Fibroblast of skin of scalp (primary cell): ENCODE measurements at places on chromosomes 1 and 21.

GRCh38 chr1:67722292-67722944, 37.4 kb downstream of the GADD45A start:
- DNase-seq, result no peak

GRCh38 chr1:190906206-190906725, 428.6 kb upstream of the BRINP3 start:
- DNase-seq, result no peak

- peak; percentile 34 for DNase-seq
These were observed at the start of gene PALMD for GRCh38 chr1:99645699-99646531. PALMD (plus strand) TSS chr1:99646113; CDS start chr1:99646318, 205 bp downstream.

GRCh38 chr1:12014141-12014991, 4.9 kb upstream of the MIIP start:
- no peak for DNase-seq

- no peak for DNase-seq
These were observed 54.0 kb upstream of the RASAL2 start for GRCh38 chr1:178039891-178040290.

GRCh38 chr1:176450526-176450925, 12.4 kb upstream of the PAPPA2 start:
- DNase-seq, result peak; percentile 22

- no peak for DNase-seq
These were observed 684.2 kb downstream of the LTN1 start for GRCh38 chr21:28308516-28308915.
